ENCODE measurements at places on chromosomes 12 and 14.

- DNase-seq = no peak
These were observed 180.2 kb downstream of the ACSS3 start for GRCh38 chr12:81257947-81258551.

- peak; percentile 94 for DNase-seq
These were observed 37.6 kb downstream of the PACS2 start for GRCh38 chr14:105351920-105352851.

DNA sequence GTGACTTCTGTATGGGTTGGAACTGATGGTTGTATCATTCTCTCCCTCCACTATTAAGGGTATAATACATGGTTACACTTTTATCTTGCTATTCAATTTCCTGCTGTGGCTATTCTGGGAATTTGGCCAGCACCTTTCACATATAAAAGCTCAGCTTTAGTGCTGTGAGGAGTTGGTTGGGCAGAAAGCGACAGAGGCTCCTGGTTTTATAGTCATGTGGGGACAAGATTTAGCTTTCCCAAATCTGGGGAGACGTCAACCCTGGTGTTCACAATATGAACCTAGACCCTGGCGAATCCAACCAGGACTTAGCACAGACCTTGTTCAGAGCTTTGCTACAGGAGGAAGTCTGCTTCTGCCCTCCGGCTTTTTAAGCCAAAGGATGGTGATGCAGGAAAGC is 36.5 kb downstream of the FOS start:
- no peak for DNase-seq

- DNase-seq = no peak
These were observed 183.7 kb upstream of the TMEM132C start for GRCh38 chr12:128083132-128083729.

- DNase-seq = no peak
These were observed 506.9 kb downstream of the MED13L start for GRCh38 chr12:115770643-115771042.
